Activated T-helper 1 cell treated with anti-CD3 and anti-CD28 coated beads, Interleukin-2, amount 50 U/mL, for 16 hours (primary cell): ENCODE measurements at places on chromosomes 7 and 10.

GRCh38 chr7:15326044-15326644 lies 235.7 kb downstream of the AGMO start:
- no peak for DNase-seq

GRCh38 chr7:55965805-55966421 lies 1.5 kb downstream of the NIPSNAP2 start:
- no peak for DNase-seq

GRCh38 chr10:19024611-19025010 lies 24.0 kb upstream of the MALRD1 start:
- no peak for DNase-seq

DNA sequence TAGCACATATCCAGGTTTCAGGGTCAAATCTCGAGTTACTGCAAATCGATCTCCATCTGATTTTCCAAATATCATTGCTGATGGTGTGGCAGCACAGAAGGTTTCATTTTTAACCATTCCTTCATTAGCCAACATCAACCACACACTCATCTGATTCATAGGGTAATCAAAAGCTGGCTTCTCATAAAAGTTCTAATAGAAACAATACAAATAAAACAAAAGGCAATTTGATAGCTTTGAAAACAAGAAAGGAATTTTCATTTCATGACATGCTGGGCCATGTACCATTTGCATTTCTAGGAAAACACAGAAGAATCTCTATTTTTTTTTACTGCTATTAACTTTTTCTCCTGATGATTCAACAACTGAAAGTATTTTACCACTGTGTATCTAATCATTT lies 147.7 kb upstream of the SLC26A5 start:
- DNase-seq: no peak

- no peak for DNase-seq
These were observed 68.9 kb downstream of the ARID5B start for GRCh38 chr10:61970182-61971002.

GRCh38 chr10:50404021-50404773 lies 152.9 kb upstream of the ASAH2 start:
- no peak for DNase-seq

DNA sequence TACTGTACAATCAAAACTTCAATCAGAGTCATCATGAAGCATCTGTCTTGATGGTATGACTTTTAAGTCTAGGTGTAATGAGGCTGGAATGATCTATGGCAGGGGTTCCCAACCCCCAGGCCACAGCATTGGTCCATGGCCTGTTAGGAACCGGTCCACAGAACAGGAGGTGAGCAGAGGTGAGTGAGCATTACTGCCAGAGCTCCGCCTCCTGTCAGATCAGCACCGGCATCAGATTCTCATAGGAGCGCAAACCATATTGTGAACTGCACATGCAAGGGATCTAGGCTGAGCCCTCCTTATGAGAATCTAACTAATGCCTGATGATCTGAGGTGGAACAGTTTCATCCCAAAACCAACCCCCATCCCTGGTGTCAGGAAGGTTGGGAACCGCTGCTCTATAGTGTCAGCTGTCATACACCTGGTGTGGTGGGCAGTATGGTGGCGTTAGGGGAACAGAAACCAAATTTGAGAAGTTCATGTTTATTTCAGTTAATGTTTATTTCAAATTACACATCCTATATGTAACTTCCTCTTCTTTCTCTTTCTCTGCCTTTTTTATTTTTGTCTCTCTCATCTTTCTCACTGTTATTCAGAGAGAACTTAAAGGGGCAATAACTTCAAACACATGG lies 432.6 kb downstream of the TNS3 start:
- DNase-seq: no peak

- DNase-seq: no peak
These were observed 163.1 kb downstream of the PTPRN2 start for GRCh38 chr7:158424531-158424930.

DNA sequence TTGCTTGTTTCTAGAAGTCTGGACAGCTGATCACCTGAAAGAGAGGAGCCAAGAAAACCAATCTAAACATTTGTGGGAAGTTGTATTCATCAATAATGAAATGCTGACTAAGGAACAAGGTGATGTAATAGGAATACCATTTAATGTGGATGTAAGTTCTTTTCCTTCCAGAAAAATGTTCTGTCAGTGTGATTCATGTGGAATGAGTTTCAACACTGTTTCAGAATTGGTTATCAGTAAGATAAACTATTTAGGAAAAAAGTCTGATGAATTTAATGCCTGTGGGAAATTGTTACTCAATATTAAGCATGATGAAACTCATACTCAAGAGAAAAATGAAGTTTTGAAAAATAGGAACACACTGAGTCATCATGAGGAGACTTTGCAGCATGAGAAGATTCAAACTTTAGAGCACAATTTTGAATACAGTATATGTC lies 39.8 kb upstream of the ZNF37A start:
- no peak for DNase-seq

DNA sequence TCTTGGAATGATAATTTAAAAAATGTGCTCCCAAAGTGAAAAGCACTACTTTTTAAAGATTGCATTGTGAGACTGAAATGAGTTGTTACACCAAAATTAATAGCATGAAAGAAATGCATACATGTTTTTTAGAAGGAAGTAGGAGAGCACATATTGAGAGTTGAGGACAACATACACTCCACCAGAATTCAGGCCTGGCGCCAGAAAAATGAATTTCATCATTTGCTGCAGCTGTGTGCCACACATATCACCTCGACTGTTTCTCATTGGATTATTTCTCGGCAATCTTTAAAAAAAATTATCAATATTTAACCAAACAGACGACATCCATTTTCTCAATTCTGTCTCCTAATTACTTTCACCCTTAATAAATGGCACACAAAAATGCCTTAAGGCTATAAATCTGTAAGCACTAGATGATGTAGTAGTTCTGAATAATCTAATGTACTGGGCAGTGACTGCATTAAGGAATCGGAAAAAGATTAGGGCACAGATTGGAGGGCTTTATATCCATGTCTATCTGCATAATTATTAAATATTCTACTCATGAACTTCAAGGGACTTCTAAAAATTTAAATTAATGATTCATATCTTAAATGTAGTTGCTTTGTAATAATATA lies 590.4 kb downstream of the NXPH1 start:
- no peak for DNase-seq

- no peak for DNase-seq
These were observed 502.1 kb downstream of the KCNMA1 start for GRCh38 chr10:77135555-77135954.

GRCh38 chr10:101297901-101298486 lies 56.0 kb upstream of the BTRC start:
- peak; percentile 58 for DNase-seq

GRCh38 chr7:16743236-16743635 lies 10.3 kb upstream of the TSPAN13 start:
- no peak for DNase-seq

DNA sequence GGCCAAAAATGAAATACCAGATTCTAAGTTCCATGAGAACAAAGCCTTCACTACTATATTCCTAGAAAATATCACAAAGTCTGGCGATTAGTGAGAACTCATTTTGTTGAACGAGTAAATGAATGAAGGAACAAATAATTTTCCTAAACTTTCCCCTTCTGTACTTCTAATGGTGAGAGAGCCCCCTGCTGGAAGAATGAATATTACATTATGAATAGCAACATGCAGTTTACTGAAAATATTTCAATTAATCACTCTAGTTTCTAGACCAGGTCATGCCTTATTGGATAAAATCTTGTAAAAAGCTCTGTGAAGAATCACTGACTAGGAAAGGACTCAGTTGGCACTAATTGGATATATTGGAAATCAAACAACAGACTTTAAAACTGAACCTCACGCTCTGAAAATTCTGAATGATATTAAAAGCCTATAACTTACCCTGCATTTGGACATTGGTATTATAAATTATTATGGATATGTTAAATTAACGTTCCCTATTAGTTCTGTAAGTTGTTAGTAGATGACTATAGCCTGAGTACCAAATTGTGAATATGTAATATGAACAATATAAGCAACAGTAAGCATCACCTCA lies 32.4 kb upstream of the MTPN start:
- no peak for DNase-seq

DNA sequence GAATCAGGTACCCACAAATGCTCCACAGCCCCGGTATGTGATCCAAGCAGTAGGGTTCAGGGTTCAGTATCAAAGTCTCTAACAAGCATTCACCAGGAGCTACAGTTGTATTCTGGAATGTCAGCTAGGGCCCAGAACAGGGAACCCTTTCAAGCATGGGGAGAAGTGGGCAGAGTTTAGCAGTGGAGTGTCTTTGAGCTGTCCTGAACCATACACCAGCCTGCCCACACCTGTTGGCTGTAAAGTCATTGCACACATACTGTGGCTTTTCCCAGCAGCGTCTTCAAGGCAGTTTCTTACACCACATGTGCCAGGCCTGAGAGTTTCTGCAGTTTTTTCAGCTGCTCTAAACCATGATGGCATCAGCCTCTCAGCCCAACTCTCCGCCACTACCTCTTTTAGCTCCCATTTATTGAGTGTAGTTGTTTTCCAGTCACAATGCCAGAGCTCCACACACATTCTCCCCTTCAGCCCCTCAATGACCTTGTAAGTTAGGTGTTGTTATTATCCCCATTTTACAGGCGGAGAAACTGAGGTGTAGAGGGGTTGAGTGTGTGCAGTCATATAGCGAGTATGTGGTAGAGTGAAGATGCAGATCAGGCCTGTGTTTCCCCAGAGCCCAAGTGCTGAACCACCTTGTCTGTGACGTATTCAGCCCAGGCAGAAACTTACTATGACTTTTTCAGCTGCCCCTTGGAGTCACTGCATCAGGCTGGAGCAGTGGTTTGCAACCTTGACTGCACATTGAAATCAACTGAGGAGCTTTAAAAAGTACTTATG lies 83.1 kb downstream of the CHN2 start:
- no peak for DNase-seq

DNA sequence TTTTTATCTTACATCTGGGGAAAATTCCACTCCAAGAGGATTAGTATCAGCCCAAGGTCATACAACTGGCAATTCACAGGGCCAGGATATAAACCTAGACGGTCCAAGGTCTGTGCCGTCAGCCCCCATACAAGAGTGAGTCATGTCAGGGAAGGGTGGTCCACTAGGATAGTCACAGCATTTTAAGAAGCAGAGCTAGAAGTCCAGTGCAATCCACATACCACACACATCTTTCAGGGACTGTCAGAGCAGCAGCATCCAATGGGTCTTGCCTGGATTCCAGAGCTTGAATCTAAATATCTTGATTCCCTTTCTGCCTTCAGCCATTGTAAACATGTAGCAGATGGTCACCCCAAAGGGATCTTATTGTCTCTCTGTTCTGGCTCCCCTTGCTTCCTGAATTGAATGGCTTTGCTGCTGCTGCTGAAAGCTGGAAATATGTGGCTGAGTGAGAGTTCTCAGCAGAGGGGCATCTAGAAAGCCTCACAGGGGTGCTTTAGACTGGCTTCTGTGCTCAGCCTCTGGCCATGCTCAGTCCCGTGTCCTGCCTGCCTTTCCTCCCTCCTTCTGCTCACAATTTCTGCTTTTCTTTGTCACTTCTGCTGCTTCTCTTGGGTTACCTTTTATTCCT lies 9.9 kb upstream of the OR6V1 start:
- no peak for DNase-seq

GRCh38 chr10:73413108-73413527 lies 740 bp downstream of the ANXA7 start:
- no peak for DNase-seq

GRCh38 chr7:153604-154003 lies 38.8 kb upstream of the FAM20C start:
- DNase-seq: no peak
